Epithelial cell of esophagus (primary cell): ENCODE measurements at places on chromosomes 2 and 18.

GRCh38 chr18:54973046-54973445 is 13.8 kb upstream of the CCDC68 start:
- DNase-seq, result peak; percentile 41

- DNase-seq, result peak; percentile 30
Measured at GRCh38 chr18:7512348-7512747, 54.8 kb upstream of the PTPRM start.

GRCh38 chr2:38743672-38744398 is 7.3 kb downstream of the SRSF7 start:
- no peak for DNase-seq

GRCh38 chr2:135335256-135335655 is 195.8 kb downstream of the ZRANB3 start:
- DNase-seq, result no peak
